ENCODE measurements at places on chromosomes 5 and 9. TPM values are rescaled to one million over a fixed set of nuclear protein-coding genes. Genes with fewer than 3 reads are reported as not detected.

ARL10 gene
- polyA plus RNA-seq = 2.9 TPM

CDX1 gene
- polyA plus RNA-seq = 0.39 TPM

DIPK1B gene
- 22.6 TPM for polyA plus RNA-seq

CARTPT gene
- not detected for polyA plus RNA-seq

GRCh38 chr9:124242331-124243194 lies 15.2 kb upstream of the NEK6 start:
- H3K4me3 ChIP-seq = peak overlapping the region; percentile 26
- DNase-seq = no peak
- peak overlapping the region; percentile 20 for H3K27ac ChIP-seq
- no peaks in the 10 kb centered on the region for H3K27me3 ChIP-seq
- H3K36me3 ChIP-seq = no peaks in the 10 kb centered on the region

DNA sequence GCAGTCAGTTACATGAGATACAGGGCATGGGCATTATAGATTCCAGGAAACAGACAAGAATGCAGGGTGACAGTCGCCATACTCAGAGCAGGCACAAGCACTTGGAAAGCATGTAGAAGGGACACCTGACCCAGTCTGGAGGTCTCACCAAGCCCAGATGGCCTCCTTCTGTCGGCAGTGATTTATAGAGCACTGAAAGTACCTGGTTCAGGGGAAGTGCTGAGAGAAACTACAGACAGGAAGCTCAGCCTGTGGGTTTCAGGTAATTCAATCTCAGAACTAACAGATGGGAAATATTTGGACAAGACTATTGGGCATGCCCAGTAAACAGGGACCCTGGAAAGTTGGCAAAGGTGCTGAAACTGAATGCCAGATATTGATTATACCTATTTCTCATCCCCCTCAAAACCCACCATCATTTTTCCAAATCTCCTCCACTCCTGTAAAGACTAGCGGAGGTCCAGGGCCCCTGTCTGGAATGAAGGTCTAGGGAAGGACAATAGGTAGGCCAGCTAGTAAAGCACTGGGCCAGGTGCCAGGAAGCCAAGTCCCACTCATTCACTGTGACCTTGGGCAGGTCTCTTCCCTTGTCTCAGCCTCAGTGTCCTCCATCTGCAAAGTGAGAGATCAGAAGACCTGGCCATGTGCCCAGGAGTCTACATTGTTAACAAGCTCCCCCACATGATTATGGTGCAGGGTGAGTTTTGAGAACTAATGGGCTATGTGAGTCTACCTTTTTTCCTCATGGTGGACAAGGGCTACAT lies 26.9 kb downstream of the KLHL3 start:
- H3K27ac ChIP-seq = peak overlapping the region; percentile 14
- peak; percentile 35 for DNase-seq
- H3K36me3 ChIP-seq = no peaks in the 10 kb centered on the region
- no peaks in the 10 kb centered on the region for H3K27me3 ChIP-seq
- no peaks in the 10 kb centered on the region for H3K4me1 ChIP-seq

- no peaks in the 10 kb centered on the region for H3K4me1 ChIP-seq
- H3K27me3 ChIP-seq = peaks cover 82% of the 10 kb centered on the region
- peak overlapping the region; percentile 53 for H3K4me3 ChIP-seq
Observed at GRCh38 chr5:174723979-174724483, 351 bp upstream of the MSX2 start.

DNA sequence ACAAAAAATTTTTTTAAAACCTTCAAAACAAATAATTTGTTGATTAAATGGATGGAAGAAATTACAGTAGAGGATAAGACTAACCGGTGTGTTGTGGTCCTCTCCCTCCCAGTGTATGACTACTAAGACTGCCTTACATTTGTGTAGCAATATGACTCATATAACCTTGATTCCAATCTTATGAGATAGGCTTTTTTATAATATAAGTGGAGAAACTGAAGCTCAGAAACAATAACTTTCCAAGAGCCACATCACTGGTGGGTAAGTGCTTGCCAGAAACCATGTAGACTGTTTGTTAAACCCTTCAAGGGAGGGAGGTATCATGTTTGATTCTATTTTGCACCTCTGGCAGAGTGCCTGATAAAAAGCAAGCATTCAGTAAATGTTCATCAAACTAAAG lies 47.5 kb downstream of the NLN start:
- H3K36me3 ChIP-seq = no peaks in the 10 kb centered on the region
- H3K27ac ChIP-seq = no peak overlapping the region
- no peak for DNase-seq
- H3K27me3 ChIP-seq = no peaks in the 10 kb centered on the region
- H3K4me1 ChIP-seq = no peaks in the 10 kb centered on the region
